Motor neuron (in vitro differentiated cells): ENCODE measurements at places on chromosomes 6 and 20. TPM values are rescaled to one million over a fixed set of nuclear protein-coding genes. Genes with fewer than 3 reads are reported as not detected.

C20orf144 gene
- total RNA-seq = 1.5 and 1.6 TPM in 2 replicates

TTBK1 gene
- total RNA-seq = 12.7 and 13.6 TPM in 2 replicates

TCP11 gene
- not detected in 2 replicates for total RNA-seq

LHFPL5 gene
- not detected in 2 replicates for total RNA-seq

PBOV1 gene
- total RNA-seq = 1.5 and 1.8 TPM in 2 replicates

ZSCAN9 gene
- 29.1 and 34.1 TPM in 2 replicates for total RNA-seq

FKBP1C gene
- 0.32 and 0.41 TPM in 2 replicates for total RNA-seq

HDGFL1 gene
- not detected in 2 replicates for total RNA-seq

PPDPF gene
- 74.8 and 91.7 TPM in 2 replicates for total RNA-seq

FAM110A gene
- total RNA-seq = 14.4 and 14.9 TPM in 2 replicates
